ENCODE measurements at places on chromosomes 2 and 18.

GRCh38 chr2:2586931-2587330, 255.9 kb upstream of the MYT1L start:
- no peak for DNase-seq

DNA sequence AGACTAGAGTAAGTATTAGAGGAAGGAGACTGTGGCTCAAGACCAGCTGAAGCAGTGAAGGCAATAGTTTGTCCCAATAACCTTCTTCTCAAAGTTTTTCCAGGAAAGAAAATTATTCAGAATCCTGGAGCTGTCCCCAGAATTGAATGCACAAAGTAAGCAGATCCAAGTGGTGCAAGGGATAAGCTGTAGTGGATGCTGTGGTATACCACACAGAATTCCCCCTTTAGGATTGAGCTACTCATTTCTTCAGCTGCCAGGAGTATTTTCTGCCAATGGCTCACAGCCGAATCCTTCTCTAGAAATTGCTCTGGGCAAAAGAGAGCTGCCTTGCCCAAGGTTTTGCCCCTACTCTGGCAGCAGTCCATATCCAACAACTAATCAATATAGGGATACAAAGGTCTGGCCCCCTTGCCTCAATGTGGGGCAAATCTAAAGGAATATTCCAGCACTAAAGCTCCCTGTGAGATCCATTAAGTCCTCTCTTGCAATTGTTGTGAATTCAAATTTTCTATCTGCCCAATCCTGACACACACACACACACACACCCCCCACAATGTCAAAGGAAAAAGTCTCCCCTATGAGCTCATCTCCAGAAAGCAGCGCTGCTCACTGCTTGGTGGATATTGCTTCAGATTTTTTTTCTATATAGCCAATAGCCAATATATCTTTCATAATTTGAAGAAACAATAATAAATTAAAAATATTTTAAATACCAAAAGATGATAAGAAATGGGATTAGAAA, 18.4 kb upstream of the TCF7L1 start:
- no peak for DNase-seq

GRCh38 chr2:25831746-25832449, 46.4 kb downstream of the ASXL2 start:
- DNase-seq: no peak

GRCh38 chr2:96601382-96602292, 36.5 kb downstream of the KANSL3 start:
- no peak for DNase-seq

GRCh38 chr18:6557770-6558248, 143.1 kb upstream of the L3MBTL4 start:
- no peak for DNase-seq

GRCh38 chr2:214899751-214900150, 90.3 kb upstream of the BARD1 start:
- no peak for DNase-seq

DNA sequence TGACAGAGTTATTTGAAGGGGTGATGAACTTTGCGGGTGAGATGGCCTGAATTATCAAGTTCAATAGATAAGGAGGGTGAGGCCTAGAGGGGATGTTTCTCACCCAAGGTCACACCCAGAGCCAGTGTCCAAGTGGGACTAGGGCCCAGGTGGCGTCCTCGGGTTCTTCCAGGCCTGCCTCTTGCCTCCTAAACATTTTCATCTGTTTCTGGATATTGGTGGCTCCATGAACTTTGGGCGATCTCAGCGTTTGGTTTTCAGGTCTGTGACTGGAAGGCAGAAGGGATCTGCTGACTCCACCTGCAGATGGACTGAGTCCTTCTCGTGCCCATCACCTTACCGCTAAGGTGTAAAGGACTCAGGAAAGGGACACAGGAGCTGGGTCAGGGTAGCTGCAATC, 137.3 kb downstream of the DDX1 start:
- DNase-seq: no peak

DNA sequence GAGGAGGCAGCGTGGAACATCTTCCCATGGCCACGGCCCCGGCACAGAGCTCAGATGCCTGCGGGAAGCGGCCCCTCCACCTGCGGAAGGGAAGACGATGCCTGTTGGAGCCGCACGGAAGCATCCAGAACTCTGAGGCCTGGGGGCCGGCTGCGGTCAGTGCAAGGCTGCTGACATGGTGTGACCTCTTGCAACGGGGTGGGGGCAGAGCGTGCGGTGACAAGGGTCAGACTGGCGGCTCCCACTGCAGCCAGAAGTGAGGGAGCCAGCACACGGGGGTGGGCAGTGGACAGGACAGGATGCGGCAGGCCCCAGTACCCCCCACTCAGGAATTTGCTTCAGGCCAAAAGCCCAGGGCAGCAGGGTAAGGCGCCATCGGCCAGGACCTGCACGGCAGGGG, 48.8 kb downstream of the SLC66A2 start:
- DNase-seq: no peak

GRCh38 chr2:215149894-215150293, 11.5 kb upstream of the ABCA12 start:
- DNase-seq: no peak

- DNase-seq: no peak
These were observed 7.9 kb downstream of the AGPS start for GRCh38 chr2:177400337-177400923.

DNA sequence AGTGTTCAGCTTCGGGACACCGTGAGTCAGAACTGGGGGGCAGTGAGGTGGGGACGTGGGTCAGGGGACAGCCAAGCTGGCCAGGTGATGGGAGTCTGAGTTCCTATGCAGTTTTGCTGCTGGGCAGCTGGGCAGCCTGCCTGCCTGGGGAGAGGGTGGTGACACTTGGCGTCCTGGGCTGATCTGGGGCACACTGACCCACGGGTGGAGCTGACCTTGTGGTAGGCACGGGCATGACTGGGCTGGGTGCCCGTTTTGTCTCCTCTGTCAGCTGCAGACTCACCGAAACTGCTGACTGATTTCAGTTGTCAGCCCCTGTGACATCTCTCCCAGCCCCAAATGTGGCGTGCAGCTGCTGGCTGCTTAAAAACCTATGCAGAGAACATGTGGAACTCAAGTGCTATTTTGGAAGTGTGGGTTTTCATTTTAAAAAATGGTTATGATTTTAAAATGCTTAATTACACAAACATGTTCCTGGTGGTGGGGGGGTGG, 32.6 kb upstream of the E2F6 start:
- DNase-seq: peak; percentile 65

DNA sequence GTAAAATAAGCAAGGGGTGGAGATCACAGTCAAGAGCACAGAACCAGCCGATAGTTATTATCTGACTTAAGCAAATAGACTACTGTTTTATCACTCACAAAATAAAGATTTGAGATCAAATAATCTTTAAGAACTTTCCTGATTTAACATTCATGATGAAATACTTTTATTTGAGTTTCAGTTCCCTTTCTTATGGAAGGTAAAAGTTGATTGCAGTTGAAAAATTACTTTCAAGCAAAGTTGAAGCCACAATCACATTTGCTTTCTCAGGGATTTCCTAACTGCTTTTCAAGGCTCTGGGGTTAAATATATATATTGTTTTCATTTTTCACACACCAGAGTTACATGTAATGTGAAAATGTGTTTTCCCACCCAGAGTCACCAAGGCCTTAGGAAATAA, 599.5 kb downstream of the KCNJ3 start:
- no peak for DNase-seq

GRCh38 chr18:10164271-10165071, 250.7 kb downstream of the VAPA start:
- DNase-seq: no peak

GRCh38 chr18:30139631-30140287, 902.8 kb downstream of the DSC3 start:
- DNase-seq: no peak

GRCh38 chr2:121476684-121477083, 54.0 kb upstream of the RNU4ATAC start:
- DNase-seq: no peak

- DNase-seq: no peak
These were observed 17.2 kb upstream of the LYPD6B start for GRCh38 chr2:149021271-149021719.

DNA sequence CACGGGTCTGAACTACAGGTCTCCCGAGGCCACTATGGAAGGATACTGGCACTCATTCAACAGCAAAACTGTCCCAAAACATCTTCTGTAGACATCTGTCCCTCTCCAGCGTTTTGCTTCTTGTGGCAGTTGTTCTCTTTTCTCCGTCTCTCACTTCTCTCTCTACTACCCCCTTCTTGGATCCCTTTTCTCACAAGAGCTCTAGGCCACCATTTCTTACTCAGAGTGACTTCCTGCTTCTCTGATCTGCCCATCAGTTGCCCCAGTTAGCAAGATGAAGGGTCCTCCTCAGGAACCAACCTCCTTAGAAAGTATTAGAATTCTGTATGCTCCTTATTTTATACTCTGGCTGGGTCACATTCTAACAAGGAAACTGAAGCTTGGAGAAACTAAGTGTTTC, 32.6 kb downstream of the BCL2 start:
- no peak for DNase-seq

DNA sequence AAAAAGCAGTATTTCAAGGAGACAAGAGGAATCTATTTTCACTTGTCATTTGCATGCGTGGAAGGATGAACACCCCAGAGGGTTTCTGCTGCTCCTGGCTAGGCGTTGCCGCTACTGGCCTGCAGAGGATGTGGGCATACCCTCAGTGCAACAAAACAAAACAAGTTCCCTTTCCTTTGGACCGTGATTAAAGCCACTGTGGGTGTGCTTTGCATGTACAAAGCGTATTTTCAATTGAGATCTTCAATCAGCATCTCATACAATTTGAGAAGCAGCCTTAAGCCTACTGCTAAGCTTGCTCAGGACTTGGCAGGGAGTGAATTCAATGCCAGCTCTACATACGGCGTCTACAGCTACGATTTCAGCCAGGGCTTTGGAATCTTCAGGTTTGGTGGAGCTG, 298.4 kb downstream of the LPIN1 start:
- no peak for DNase-seq

DNA sequence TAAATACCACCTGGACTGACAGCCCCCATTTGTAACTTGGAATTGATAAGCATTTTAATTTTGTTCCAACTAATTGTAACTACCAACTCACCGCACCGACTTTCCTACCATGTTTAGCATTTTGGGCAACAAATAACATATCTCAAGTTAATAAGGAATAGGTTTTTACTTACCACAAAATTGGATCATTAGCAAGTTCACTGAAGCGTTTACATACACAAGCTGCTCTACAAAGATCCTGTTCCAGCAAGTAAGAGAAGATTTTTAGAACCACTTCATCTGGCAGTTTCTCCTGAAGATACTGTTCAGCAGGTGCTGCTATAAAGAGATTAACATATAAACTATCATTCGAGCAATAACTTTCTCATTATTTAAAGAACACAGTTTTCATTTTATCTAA, 55.7 kb downstream of the MSH6 start:
- DNase-seq: no peak

- DNase-seq: no peak
These were observed 162.2 kb downstream of the CD226 start for GRCh38 chr18:69785466-69785865.

GRCh38 chr2:155308367-155309009, 610.0 kb downstream of the KCNJ3 start:
- no peak for DNase-seq

GRCh38 chr2:54560146-54560881, 104.2 kb downstream of the SPTBN1 start:
- DNase-seq: no peak

- DNase-seq: no peak
These were observed 344.7 kb downstream of the MYCN start for GRCh38 chr2:16284941-16285625.

- no peak for DNase-seq
These were observed 29.0 kb upstream of the DPYSL5 start for GRCh38 chr2:26818972-26819371.

- DNase-seq: no peak
These were observed 422.7 kb downstream of the FBXO15 start for GRCh38 chr18:73724958-73725357.

DNA sequence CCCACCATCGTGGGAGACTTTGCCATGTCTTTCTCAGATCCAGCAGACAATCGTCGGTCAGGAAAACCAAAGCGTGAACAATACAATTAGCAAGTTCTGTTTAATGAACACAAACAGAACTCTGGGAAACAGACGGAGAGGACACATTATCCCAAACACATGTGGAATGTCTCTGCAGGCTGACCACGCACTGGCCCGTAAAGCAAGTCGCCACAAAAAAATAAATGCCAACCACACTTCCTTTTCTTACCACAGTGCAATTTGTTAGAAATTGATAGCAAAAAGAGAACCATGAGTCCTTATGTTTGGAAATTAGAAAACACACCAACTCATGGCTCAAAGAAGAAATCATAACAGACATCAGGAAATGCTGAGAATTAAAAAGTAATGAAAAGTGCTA, 210.9 kb downstream of the TWIST2 start:
- no peak for DNase-seq

GRCh38 chr2:204152616-204153015, 216.1 kb downstream of the ICOS start:
- no peak for DNase-seq

DNA sequence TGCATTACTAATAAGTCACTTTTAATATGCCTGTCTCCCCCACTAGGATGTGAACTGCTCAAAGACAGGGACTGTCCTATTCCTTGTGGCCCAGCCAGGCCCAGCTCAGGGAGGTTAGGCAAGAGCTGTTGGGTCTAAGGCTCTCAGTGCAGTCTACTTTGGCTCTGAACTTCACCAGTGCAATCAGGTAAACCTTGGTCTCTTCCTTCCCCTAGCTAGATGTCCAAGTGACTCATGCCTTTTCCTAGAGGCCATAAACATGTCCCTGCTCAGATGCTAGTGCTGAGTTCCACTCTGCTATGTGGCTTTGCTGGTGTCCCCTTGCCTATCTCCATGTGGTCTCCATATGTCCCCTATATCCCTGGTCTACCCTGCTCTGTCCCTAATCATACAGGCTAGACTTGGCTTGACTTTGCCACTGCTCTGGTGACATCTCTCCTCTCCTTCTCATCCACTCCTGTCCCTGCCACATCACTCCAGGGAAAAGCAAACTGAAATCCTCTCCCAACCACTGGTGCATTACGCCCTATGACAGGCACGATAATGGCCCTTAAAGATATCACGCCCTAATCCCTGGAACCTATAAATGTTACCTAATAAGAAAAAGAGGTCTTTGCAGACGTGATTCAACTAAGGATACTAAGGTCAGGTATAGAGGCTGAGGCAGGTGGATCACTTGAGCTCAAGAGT, 45.7 kb upstream of the PPP1CB start:
- no peak for DNase-seq

- DNase-seq: no peak
These were observed 90.2 kb upstream of the SPATS2L start for GRCh38 chr2:200216310-200216709.

GRCh38 chr2:133130548-133131246, 437.6 kb downstream of the NCKAP5 start:
- no peak for DNase-seq

GRCh38 chr2:66897691-66898150, 462.8 kb downstream of the MEIS1 start:
- no peak for DNase-seq

GRCh38 chr2:229153267-229153666, 117.8 kb downstream of the PID1 start:
- DNase-seq: no peak

GRCh38 chr2:143553261-143553660, 424.0 kb downstream of the ARHGAP15 start:
- DNase-seq: no peak
